Temporal lobe (tissue), 4 donors: ENCODE measurements at places on chromosomes 13 and 19. TPM values are rescaled to one million over a fixed set of nuclear protein-coding genes. Genes with fewer than 3 reads are reported as not detected.

The MYH14 gene
- total RNA-seq = 0.98 TPM

The ANKRD27 gene
- total RNA-seq = 20.4 TPM

The LGALS16 gene
- total RNA-seq = not detected

The MEX3D gene
- 31.2 TPM for total RNA-seq

The THSD1 gene
- 6.9 TPM for total RNA-seq

The ICAM5 gene
- total RNA-seq = 5.4 TPM

The CD320 gene
- 15.5 TPM for total RNA-seq
